ENCODE measurements at places on chromosomes 16 and 17.

DNA sequence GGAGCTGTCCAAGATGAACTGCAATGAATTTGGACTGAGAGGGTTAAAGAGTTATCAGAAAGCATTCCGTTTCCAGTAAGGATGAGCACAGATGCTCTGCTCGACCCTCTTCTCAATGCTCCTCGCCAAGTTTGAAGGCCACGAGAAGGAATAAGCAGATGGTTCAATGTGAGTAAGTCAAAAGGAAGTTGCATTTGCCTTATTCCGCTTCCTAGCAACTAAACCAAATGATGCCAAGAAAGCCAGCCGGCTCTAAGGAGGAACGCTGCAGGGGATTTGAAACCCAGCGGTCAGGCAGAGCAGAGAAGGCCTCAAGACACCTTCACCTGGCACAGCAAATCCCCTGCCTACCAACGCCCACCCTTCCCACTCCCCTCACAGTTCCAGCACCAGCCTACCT lies 52.1 kb upstream of the CNEP1R1 start:
- no peak for DNase-seq

DNA sequence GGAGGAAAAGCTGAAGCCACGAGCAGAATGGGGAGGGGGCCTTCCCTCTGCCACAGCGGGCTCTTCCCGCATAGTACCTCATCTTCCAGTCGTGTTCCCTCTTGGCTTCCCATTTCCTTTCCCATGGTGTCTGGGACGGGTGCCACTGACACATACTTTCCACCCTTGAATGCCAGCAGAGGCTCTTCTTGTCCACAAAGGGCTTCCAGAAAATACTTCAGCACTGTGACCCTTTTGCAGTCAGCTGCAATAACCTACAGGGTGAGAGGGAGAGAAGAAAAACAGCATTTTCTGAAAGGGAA lies 30.7 kb downstream of the HIC1 start:
- no peak for DNase-seq

- no peak for DNase-seq
Observed at GRCh38 chr17:7611635-7612293, 2.9 kb downstream of the FXR2 start.

DNA sequence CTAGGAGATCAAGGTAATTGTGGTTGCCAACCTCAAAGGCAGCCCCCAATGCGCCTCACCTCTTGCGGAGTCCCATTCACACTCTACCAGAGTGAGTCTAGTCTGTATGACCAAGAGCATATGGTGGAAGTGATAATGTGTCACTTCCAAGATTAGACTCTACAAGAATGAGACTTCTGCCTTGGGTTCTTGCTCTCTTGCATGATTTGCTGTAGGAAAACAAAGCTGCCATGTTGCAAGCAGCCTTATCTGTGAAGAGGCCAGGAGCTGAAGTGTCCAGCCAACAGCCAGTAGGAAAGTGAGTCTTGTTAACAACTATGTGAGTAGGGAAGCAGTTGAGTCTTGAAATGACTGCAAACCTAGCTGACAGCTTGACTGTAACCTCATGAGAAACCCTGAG lies 3.4 kb downstream of the TERF2 start:
- DNase-seq = no peak

GRCh38 chr16:29993191-29993902 lies 2.1 kb downstream of the HIRIP3 start:
- no peak for DNase-seq

- DNase-seq = no peak
Observed at GRCh38 chr16:3513892-3514583, 13.2 kb downstream of the CLUAP1 start.

DNA sequence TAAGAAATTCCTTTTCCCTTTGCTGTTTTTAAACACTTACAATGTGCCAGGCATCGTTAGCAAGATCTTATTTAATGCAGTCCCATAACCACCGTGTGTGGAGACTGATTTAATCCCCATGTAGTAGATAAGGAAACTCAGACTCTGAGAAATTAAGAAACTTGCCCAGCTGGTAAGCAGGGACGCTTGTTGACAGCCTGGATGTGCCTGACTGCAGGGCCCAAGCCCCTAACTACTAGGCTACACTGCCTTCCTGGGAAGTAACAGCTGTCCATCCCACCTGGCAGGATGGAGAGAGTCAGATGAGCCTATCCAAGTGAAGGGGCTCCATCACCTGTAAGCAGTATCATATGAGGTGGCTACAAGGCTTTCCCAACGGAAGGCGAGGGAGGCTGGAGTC lies 23.1 kb downstream of the CDK5RAP3 start:
- DNase-seq = no peak

GRCh38 chr17:66351033-66351432 lies 48.6 kb downstream of the PRKCA start:
- DNase-seq = no peak

- no peak for DNase-seq
Observed at GRCh38 chr16:29141586-29142324, 156.9 kb downstream of the LAT start.

- no peak for DNase-seq
Observed at GRCh38 chr17:74558882-74559519, 8.3 kb downstream of the CD300H start.

DNA sequence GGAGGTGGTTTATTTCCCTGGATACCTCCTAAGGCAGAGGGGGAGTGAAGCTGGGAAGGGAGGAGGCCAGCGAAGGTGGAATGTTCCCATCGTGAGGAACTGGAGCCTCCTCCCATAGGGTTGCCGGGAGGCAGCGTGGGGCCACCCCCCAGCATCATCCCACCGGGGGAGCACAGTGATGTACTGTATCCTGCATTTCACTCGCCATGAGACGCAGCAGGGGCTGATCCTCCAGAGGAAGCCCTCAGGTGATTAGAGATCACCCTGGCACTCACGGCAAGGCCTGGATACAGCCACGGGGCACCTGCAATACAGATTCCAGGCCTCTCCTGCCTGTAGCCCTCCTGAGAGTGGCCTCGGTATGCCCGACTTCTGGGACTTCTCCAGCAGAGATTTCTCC lies 25.5 kb upstream of the BEAN1 start:
- DNase-seq = no peak
